ENCODE measurements at places on chromosomes 5 and 9.

- DNase-seq, result no peak
These were observed 3.0 kb upstream of the MACROH2A1 start for GRCh38 chr5:135402031-135402430.

DNA sequence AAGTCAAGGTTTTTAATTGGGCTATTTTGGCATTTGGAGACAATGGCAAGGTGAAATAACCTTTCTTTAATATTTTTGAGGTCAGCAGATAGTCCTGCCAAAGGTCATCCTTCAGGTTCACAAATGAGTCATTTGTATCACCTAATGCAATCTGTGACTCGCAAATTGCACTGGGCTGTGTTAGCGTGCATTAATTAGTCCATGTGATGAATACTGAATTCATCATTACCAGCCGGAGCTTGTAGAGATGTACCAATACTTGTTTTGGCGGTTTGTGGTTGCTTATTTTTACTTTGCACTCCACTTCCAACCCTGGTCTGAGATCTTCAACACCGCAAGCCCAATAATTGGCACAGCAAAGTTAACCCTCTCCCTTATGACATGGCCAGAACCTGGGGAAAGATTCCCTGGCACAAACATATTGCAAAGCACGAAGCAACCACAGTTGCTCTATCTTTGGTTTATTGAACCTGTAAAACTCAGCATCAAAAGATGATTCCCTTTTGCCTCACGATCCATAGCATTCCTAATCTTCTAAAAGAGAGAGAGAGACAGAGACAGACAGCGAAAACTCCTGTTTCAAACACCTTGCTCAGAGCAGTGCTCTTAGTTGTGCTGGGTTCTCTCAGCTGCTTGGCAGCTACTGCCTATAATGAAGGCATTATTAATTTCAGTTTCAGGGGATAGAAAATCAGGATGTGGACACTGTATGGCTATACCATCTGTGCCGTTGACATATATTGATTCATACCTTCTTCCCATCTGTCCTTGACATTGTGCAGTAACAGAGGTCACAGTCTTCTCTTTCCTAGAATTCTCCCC, 178.1 kb downstream of the EBF1 start:
- DNase-seq, result no peak

GRCh38 chr9:16551692-16552091, 318.8 kb downstream of the BNC2 start:
- DNase-seq, result no peak

DNA sequence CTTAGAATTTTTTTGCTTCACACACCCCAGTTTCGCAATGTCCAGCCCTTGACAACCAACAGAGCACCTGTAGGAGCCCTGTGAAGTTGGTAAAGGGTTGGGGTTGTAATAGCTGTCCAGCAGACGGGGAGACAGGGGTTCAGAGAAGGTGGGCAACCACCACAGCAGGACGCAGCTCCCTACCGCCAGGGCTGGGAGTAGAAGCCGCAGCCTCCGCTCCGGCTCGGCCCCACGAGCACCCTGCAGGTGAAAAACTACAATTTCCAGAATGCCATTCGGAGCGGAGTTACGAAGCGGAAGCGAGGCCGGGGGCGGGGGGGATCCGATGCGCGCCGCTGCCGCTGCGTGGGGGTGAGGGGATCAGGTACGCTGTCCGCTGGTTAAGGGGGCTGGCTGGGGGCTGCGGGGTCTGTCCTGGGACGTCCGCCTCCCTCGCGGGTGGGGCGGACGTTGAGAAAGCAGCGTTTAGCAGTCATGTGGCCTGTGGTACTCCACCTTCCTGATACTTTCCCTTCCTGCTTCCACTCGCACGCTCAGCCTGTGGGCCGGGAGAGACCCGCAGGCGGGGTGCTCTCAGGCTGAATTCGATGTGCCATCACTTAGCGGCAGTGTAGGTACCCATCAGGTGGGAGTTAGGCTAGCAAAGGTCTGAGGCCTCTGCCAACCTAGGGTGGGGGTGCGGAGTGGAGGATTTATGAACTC, at the start of gene TRMT10B:
Gene TRMT10B (plus strand): TSS at position 317 of the 702 bp plus-strand sequence. CDS start 8,127 bp downstream, outside the sequence.
- DNase-seq, result peak; percentile 60

DNA sequence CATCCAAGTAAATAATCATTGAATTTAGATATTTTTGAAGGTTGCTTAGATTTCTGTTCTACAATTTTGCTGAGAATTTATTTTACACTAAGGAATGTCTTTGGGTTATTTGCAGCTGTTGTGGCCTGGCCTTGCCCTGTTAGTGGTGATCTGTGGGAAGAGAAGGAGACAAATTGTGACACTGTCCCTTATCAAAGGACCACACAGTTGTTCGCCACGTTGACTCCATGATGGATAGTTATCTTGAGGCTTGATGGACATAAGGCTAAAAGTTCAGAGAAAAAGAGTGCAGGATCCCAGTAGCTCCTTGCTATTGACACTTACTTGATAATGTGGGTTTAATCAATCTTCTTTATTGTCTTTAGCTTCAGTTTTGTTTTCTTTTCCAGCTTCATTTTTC, 186.6 kb upstream of the MEF2C start:
- DNase-seq, result no peak

DNA sequence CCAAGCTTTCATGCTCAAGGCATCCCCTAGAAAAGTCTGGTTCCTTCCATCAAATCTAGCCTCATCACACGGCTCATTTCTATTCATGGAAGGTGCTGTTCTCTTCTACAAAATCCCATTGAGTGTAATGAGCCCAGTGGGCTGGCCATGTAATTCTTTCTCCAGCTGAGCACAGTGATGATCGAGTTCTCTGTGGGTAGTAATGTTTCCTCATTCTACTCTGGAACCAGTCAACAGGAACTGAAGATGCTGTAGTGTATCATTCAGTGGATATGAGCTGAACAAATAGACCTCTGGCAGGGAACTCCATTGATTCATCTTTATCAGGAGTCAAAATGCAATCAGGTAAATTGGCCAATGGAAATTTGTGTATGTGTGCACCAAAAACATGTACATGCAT, 149.2 kb downstream of the LRRC70 start:
- DNase-seq, result no peak
